ENCODE measurements at places on chromosomes 13 and 19.

DNA sequence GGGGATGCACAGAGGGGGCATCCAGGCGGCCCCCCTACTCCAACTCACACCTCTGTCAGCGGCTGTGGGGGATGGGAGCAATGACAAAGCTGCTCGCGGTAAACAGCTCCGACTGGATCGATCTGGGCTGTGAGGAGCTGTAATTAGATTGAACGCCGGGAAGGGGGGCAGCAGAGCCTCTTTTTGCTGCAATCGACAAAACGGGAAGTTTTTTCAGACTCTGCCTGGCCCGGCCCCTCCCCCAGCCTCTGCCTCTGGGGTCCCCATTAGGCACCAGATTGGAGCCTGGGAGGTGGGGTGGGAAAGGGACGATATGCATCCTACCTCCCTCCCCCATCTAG lies 16.3 kb downstream of the ONECUT3 start:
- no peak for DNase-seq

DNA sequence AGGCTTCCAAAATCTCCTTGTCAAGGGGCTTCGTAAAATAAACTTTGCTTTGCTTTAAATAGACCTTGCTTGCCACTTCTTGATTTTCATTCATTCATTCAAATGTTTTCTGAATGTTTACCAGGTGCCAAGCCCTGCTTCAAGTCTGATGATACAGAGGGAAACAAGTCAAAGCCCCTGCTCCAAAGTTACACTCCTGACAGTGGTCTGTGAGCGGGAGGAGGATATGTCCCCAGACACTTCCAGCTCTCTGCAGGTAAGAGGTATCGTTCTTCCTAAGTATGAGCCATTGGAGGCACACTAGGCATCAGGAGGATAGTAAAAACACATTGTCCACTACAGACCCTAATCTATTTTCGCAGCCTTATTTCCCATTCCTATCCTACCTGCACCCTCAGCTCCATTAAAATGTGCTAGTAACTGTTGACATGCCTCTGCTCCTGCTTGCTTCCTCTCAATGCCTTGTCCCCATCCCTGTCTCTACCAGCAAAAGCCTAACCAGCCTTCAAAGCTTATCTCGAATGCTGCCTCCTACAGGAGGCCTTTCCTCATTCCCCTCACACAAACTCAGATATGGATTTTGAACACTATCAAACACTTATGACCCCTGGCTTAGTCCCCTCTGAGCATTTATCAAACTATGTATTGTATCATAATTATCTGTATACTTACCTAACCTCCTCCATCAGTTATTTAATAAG lies 6.2 kb upstream of the WBP4 start:
- no peak for DNase-seq

- DNase-seq, result no peak
Measured at GRCh38 chr13:23918208-23918607, 20.9 kb upstream of the C1QTNF9B start.

DNA sequence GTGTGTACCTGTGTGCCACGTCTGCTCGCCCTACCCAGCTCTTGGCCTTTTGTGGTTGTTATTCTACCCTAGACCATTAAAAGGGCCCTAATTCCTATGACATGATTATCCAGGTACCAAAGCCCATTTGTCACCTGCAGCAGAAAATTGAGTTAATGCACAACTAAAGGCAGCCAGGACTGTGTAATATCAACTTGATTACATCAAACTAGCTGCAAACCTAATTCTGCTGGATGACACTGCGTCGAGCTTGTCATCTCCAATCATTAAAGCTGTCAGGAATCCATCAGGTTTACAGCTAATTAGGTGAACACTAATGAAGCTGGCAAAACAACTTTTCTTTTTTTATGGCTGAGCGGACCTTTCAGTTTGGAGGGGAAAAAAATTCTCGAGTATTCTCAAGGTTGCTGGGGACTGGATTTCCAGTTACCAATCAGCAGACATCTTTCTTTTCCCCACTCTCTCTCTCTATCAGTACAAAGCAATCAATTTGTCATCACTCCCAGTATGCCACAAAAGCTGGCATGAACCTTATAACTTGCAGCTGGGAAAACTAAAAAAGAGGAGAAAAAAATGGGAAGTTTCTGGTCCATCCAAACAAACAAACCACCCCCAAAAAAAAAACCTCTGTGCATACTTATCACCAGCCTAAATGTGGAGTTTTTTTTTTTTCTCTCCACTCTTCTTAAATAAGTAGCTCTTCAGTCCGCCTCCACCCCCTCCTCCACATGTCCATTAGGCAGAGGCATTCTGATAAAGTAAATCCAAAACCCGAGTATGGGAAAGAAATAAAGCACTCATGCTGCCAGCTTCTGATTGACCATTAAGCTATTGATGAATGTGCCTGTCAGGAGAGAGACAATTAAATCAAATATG lies 2.8 kb downstream of the TSHZ3 start:
- DNase-seq, result no peak

GRCh38 chr13:40770609-40770933 lies 419 bp downstream of the MRPS31 start:
- DNase-seq, result no peak

DNA sequence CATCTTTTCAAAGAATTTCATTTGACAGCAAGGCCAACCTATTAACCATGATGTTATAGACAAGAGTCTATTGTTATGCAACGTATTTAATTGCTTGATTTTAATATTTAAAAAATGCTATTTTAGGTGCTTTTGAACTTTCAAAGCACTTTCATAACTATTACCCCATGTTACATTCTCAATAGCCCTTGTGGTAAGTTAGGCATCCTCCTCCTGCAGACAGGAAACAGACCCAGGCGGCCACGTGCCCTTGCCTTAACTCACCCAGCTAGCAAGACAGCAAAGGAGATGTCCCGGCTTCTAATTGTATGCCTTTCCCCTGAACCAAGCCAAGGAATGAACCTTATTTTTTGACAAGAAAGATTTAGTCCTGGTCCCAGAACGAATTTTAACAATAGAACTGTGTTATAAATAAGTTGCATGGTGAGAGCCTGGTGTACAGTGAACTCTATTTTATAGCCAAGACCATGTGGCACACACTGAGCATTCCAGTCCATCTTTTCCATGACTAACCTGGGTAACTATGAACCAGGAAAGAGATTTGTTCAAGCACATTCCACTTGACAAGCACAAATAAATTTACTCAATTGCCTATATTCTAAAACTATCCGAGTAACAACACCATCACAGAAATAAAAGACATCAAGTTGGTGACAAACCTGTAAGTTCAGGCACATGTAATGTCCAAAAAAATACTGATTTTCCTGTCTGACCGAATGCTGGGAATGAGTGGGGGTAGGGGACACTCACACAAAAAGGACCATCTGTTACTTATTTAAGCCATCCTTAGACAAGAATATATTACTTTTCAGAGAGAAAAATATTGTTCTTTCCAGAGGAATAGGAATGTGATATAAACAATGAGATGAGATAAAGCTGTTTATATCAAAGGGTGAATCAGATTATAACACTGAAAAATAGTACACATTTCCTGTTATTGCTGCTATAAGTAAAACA lies 163.0 kb downstream of the EFNB2 start:
- DNase-seq, result no peak

GRCh38 chr13:67075239-67075638 lies 154.9 kb downstream of the PCDH9 start:
- no peak for DNase-seq

- DNase-seq, result no peak
Measured at GRCh38 chr13:75102001-75102716, 379.8 kb downstream of the TBC1D4 start.

- DNase-seq, result no peak
Measured at GRCh38 chr19:48715681-48716171, 3.8 kb downstream of the MAMSTR start.

- no peak for DNase-seq
Measured at GRCh38 chr13:92260363-92260762, 861.9 kb downstream of the GPC5 start.

DNA sequence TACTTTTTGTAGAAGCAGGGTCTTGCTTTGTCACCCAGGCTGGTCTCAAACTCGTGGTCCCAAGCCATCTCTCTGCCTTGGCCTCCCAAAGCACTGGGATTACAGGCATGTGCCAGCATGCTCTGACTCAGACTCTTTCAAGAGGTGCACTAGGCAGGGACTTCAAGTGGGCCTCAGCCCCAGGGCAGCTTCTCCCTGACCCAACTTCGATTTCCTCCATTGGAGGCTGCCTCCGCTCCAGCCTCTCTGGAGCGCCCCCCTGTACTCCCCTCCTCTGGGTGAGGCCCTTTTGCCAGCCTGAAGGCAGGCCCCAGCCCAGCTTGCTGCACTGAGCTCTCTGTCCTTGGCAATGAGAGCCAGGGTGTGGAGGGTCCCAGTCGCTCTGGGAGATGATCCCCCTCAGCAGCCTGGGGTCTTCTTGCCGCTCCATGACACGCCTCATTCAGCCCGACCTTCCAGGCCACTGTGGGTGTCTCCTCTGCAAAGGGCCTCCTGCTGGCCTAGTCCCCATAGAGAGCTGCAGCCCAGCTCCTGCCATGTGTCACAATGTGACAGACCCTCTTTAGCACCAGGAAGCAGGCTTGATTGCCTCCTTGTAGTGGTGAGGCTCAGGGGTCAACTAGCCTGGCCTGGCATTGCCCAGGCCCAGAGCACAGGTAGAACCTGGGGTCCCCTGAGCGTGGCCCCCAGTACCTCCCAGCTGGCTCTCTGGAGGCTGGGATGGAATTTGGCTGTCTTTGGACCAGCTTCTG lies 16.4 kb downstream of the CARM1 start:
- DNase-seq, result no peak

GRCh38 chr13:51155161-51155560 lies 44.1 kb upstream of the C13orf42 start:
- no peak for DNase-seq

DNA sequence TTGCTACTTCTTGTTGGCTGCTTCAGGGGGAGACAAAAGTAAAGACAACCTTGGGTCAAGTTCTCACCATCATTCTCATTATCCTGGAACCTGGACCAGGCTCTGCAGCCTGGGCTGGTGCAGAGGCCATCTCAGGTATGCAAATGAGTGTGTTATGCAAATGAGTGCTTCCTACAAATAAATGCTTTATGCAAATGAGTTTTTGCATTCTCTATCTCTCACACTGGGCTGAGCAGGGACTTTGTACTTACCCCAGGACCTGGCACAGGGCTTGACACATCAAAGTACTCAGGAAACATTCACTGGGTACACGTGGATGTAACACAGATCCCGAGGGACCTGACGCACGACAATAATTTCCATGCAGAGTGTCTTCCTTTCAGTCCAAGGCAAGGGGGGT lies 103.0 kb downstream of the DNAJC15 start:
- DNase-seq, result no peak

DNA sequence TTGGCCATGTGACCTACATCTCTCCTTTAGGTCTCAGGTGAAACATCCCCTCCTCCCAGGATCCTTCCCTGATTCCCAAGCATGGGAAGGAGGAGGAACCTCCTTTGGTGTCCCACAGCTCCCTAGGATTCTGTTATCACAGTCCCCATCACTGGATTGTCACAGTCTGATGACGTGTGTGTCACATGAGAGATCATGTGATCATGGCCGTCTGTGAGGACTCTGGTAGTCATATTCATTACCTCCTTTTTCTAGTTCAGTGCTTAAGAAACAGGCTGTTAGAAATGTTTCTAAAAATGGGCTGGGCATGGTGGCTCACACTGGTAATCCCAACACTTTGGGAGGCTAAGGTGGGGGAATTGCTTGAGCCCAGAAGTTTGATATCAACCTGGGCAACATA lies 3.0 kb downstream of the DHX34 start:
- no peak for DNase-seq

DNA sequence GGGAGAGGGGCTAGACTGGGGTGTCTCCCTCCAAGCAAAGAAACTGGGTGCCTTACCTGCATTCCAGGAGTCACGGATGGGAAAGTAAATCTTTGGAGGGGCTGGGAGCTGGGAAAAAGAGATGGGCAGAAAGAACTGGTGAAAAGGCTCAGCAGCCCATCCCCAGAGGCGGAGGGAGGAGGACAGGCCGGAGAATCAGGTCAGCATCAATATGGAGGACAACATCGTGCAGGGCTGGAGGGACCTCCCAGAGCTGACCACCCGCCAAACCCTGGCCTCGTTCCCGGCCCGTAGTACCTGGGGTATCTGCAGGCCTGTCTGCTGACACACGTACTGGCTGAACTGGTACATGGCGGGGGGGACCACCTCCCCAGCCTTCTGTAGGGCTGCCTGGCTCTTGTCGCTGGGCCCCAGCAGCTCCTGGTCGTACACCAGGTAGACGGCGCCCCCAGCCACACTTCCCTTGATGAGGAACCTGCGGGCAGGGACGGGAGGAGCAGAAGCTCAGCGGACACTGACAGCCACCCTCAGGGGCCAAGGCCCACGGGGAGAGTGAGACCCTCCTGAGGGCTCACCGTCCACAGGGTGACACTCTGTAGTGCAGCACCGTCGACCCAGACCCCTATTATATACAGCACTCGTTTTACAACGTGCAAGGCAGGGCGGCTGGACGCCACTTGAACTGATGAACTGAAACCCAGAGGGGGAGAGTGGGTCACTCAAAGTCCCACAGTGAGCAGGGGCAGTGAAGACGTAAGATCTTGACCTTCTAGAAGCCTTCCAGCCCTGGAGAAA lies 830 bp downstream of the MICOS13 start:
- no peak for DNase-seq

- DNase-seq, result no peak
Measured at GRCh38 chr13:85405316-85405897, 393.8 kb downstream of the SLITRK6 start.

- no peak for DNase-seq
Measured at GRCh38 chr13:113172419-113172926, 14.0 kb downstream of the PROZ start.

- no peak for DNase-seq
Measured at GRCh38 chr13:51644654-51645053, 60.4 kb downstream of the WDFY2 start.

All from NCI-H1105 (cell line).